Activated T-helper 1 cell treated with anti-CD3 and anti-CD28 coated beads, Interleukin-12 subunit alpha, Interleukin-12 subunit beta, Interleukin-2, Interleukin-4 antibody, amounts not matched to agents 30 ng/mL and 10 ng/mL and 1 ng/mL, durations not matched to agents 14 hours and 24 hours and 36 hours (primary cell): ENCODE measurements at places on chromosomes 16 and 17. TPM values are rescaled to one million over a fixed set of nuclear protein-coding genes. Genes with fewer than 3 reads are reported as not detected.

DNA sequence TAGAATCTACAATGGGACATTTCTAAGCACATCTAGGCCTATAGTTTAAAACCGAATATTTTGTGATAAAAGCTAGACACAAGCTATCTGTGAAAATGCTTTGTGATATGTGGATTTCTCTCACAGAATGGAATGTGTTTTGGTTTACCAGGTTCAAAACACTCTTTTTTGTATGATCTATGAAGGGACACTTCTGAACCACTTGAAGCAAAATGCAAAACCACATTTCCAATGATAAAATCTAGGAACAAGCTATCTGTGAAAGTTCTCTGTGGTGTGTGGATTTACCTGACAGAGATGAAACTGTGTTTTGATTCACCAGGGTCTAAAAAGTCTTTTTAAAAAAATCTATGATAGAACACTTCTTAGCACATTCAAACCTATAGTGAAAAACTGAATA lies 2192.4 kb downstream of the TP53TG3F start:
- no peaks in the 10 kb centered on the region for H3K4me1 ChIP-seq
- no peak for DNase-seq
- no peak overlapping the region for H3K27ac ChIP-seq
- no peaks in the 10 kb centered on the region for H3K27me3 ChIP-seq
- H3K36me3 ChIP-seq = no peaks in the 10 kb centered on the region

- H3K4me3 ChIP-seq = no peak overlapping the region
- DNase-seq = no peak
- no peak overlapping the region for H3K27ac ChIP-seq
- no peaks in the 10 kb centered on the region for H3K4me1 ChIP-seq
- H3K36me3 ChIP-seq = no peaks in the 10 kb centered on the region
- no peaks in the 10 kb centered on the region for H3K27me3 ChIP-seq
These were observed 138.6 kb downstream of the CDH11 start for GRCh38 chr16:64983231-64983630.

The ABCC11 gene
- not detected in 2 replicates for total RNA-seq

- peak; percentile 26 for DNase-seq
- H3K27ac ChIP-seq = peak overlapping the region; percentile 95
- peaks cover 41% of the 10 kb centered on the region for H3K36me3 ChIP-seq
- no peaks in the 10 kb centered on the region for H3K27me3 ChIP-seq
- peak overlapping the region; percentile 93 for H3K4me3 ChIP-seq
- H3K4me1 ChIP-seq = peaks cover 72% of the 10 kb centered on the region
These were observed 431 bp downstream of the SLFN11 start for GRCh38 chr17:35372846-35373533.

The NGFR gene
- 0.13 and 0.20 TPM in 2 replicates for total RNA-seq

The NLGN2 gene
- 2.3 and 2.7 TPM in 2 replicates for total RNA-seq

GRCh38 chr16:56423584-56424403 lies 1.6 kb downstream of the AMFR start:
- peak overlapping the region; percentile 85 for H3K27ac ChIP-seq
- H3K27me3 ChIP-seq = peaks cover 4% of the 10 kb centered on the region
- peaks cover 35% of the 10 kb centered on the region for H3K4me1 ChIP-seq
- H3K4me3 ChIP-seq = peak overlapping the region; percentile 98
- DNase-seq = no peak

GRCh38 chr16:88534638-88535190 lies 35.5 kb upstream of the ZC3H18 start:
- H3K36me3 ChIP-seq = peaks cover 3% of the 10 kb centered on the region
- peak overlapping the region; percentile 65 for H3K27ac ChIP-seq
- H3K4me3 ChIP-seq = peak overlapping the region; percentile 81
- no peaks in the 10 kb centered on the region for H3K27me3 ChIP-seq
- no peak for DNase-seq
- no peaks in the 10 kb centered on the region for H3K4me1 ChIP-seq

The SAMD14 gene
- total RNA-seq = 1.6 and 3.6 TPM in 2 replicates

The CEP112 gene
- total RNA-seq = 1.3 and 1.7 TPM in 2 replicates

The DRG2 gene
- total RNA-seq = 67.5 and 69.2 TPM in 2 replicates

DNA sequence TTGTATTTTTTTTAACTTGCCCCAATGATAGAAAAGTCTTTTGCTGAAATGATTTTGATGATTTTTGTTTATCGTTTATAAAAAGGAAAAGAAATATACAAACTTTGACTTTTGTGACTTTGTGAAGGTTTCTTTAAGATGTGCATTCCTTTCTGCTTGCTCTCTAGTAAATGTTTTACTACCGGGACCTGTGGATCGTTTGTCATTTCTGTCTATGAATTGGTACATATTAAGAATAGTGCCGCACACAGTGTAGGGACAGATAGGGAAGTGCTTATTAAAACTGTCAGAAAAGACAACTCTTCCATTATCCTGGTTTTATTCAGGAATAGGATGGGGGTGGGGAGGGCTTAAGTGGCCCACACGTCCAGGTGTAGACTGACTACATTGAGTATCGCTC lies 8.1 kb upstream of the PSMC5 start:
- H3K4me3 ChIP-seq = no peak overlapping the region
- H3K4me1 ChIP-seq = peaks cover 45% of the 10 kb centered on the region
- no peaks in the 10 kb centered on the region for H3K27me3 ChIP-seq
- no peak for DNase-seq
- peaks cover 75% of the 10 kb centered on the region for H3K36me3 ChIP-seq

- H3K4me1 ChIP-seq = no peaks in the 10 kb centered on the region
- H3K27me3 ChIP-seq = peaks cover 20% of the 10 kb centered on the region
- peak; percentile 39 for DNase-seq
- H3K4me3 ChIP-seq = peak within 1 kb of the TSS; percentile 53
- no peaks in the 10 kb centered on the region for H3K36me3 ChIP-seq
These were observed at the start of gene MYO15B for GRCh38 chr17:75587675-75588595. TSS of gene MYO15B (plus strand) at chr17:75587800. CDS start at chr17:75588058, 258 bp downstream.

- H3K27ac ChIP-seq = no peak overlapping the region
- no peak for DNase-seq
- no peak overlapping the region for H3K4me3 ChIP-seq
- H3K27me3 ChIP-seq = no peaks in the 10 kb centered on the region
These were observed 29.0 kb downstream of the FCSK start for GRCh38 chr16:70483426-70483825.

- H3K27ac ChIP-seq = peak within 1 kb of the TSS; percentile 54
- H3K4me3 ChIP-seq = peak within 1 kb of the TSS; percentile 85
- H3K27me3 ChIP-seq = no peaks in the 10 kb centered on the region
- peaks cover 14% of the 10 kb centered on the region for H3K36me3 ChIP-seq
- DNase-seq = no peak
These were observed at the start of gene ZNF768 for GRCh38 chr16:30526137-30526822. TSS of gene ZNF768 (minus strand) at chr16:30526566. CDS start at chr16:30526413, 153 bp downstream.

GRCh38 chr16:55499951-55500529 lies 8.8 kb upstream of the LPCAT2 start:
- no peaks in the 10 kb centered on the region for H3K36me3 ChIP-seq
- H3K27ac ChIP-seq = no peak overlapping the region
- peaks cover 2% of the 10 kb centered on the region for H3K27me3 ChIP-seq
- H3K4me3 ChIP-seq = peak overlapping the region; percentile 30
- H3K4me1 ChIP-seq = peaks cover 17% of the 10 kb centered on the region

The NPIPA3 gene
- 2.1 and 2.7 TPM in 2 replicates for total RNA-seq

The CD19 gene
- total RNA-seq = not detected in 2 replicates

DNA sequence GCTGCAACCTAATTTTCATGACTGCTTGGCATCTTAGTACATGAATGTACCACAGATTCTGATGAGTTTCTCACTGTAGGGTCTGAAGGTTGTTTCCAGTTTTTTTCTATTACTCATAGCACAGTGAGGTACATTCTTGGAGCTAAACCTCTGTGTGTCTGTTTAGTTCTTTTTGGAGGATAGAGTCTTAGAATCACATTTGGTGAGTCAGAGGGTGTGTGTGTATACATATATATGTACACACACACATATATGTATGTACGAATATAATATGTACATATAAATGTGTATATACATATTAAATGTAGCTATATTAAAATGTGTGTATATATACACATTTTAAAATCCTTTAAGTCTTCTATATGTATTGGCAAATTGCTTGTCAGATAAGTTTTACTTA lies 72.9 kb downstream of the NTN1 start:
- peaks cover 7% of the 10 kb centered on the region for H3K27me3 ChIP-seq
- H3K27ac ChIP-seq = no peak overlapping the region
- H3K4me3 ChIP-seq = no peak overlapping the region
- no peak for DNase-seq
- no peaks in the 10 kb centered on the region for H3K4me1 ChIP-seq
- H3K36me3 ChIP-seq = no peaks in the 10 kb centered on the region

The TMEM235 gene
- not detected in 2 replicates for total RNA-seq

The TOM1L1 gene
- total RNA-seq = 0.32 and 0.41 TPM in 2 replicates

- no peak for DNase-seq
- H3K27me3 ChIP-seq = no peaks in the 10 kb centered on the region
- H3K27ac ChIP-seq = no peak overlapping the region
- no peak overlapping the region for H3K4me3 ChIP-seq
- H3K4me1 ChIP-seq = no peaks in the 10 kb centered on the region
These were observed 143.7 kb upstream of the CDH5 start for GRCh38 chr16:66222756-66223155.

The SHPK gene
- total RNA-seq = 20.0 and 21.5 TPM in 2 replicates

The OR3A3 gene
- total RNA-seq = not detected in 2 replicates

GRCh38 chr16:57962756-57963155 lies 8.2 kb downstream of the CNGB1 start:
- no peaks in the 10 kb centered on the region for H3K36me3 ChIP-seq
- no peak overlapping the region for H3K27ac ChIP-seq
- DNase-seq = no peak
- H3K4me3 ChIP-seq = no peak overlapping the region
- H3K4me1 ChIP-seq = no peaks in the 10 kb centered on the region
- peaks cover 4% of the 10 kb centered on the region for H3K27me3 ChIP-seq

- H3K27ac ChIP-seq = peak within 1 kb of the TSS; percentile 100
- peaks cover 35% of the 10 kb centered on the region for H3K36me3 ChIP-seq
- peak within 1 kb of the TSS; percentile 100 for H3K4me3 ChIP-seq
- H3K4me1 ChIP-seq = peaks cover 52% of the 10 kb centered on the region
- peak; percentile 82 for DNase-seq
These were observed at the start of gene PFN1 for GRCh38 chr17:4948166-4948930. TSS of gene PFN1 (minus strand) at chr17:4948530. CDS start at chr17:4948394, 136 bp downstream.

GRCh38 chr17:71809537-71809936 lies 311.3 kb upstream of the SOX9 start:
- DNase-seq = no peak
- no peak overlapping the region for H3K4me3 ChIP-seq
- no peaks in the 10 kb centered on the region for H3K36me3 ChIP-seq
- no peaks in the 10 kb centered on the region for H3K27me3 ChIP-seq
- no peak overlapping the region for H3K27ac ChIP-seq
- H3K4me1 ChIP-seq = no peaks in the 10 kb centered on the region

The HOXB1 gene
- not detected in 2 replicates for total RNA-seq

The RAB26 gene
- total RNA-seq = 0.24 and 0.70 TPM in 2 replicates

- no peak overlapping the region for H3K27ac ChIP-seq
- H3K27me3 ChIP-seq = peaks cover 45% of the 10 kb centered on the region
- H3K4me3 ChIP-seq = peak overlapping the region; percentile 38
- peaks cover 13% of the 10 kb centered on the region for H3K4me1 ChIP-seq
- no peaks in the 10 kb centered on the region for H3K36me3 ChIP-seq
These were observed 2.3 kb upstream of the DPH1 start for GRCh38 chr17:2027528-2028233.

- H3K36me3 ChIP-seq = no peaks in the 10 kb centered on the region
- no peak overlapping the region for H3K27ac ChIP-seq
- H3K4me3 ChIP-seq = no peak overlapping the region
- H3K4me1 ChIP-seq = no peaks in the 10 kb centered on the region
- DNase-seq = no peak
- H3K27me3 ChIP-seq = no peaks in the 10 kb centered on the region
These were observed 196.1 kb downstream of the NTN1 start for GRCh38 chr17:9217151-9218056.

DNA sequence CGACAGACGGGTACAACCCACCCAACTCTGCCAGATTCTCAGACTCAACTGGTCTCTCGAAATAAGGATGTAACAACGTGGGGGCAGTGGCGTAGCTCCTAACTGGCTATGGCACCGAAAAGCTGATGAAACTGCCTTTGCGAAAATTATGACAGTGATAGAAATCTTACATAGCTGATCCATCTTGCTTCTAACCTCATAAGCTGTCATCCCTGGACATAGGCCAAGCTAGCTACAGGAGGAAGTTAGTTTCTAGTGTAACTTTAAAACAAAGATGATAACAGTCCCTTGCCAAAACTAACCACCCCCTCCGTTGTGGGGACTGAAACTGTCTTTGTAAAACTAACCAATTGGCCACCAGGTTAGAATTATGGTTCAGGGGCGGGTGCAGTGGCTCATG lies 220.1 kb downstream of the SLC39A11 start:
- H3K27ac ChIP-seq = no peak overlapping the region
- no peak overlapping the region for H3K4me3 ChIP-seq
- peaks cover 2% of the 10 kb centered on the region for H3K36me3 ChIP-seq

The AANAT gene
- not detected in 2 replicates for total RNA-seq

The CIBAR2 gene
- not detected in 2 replicates for total RNA-seq

- no peaks in the 10 kb centered on the region for H3K27me3 ChIP-seq
- peaks cover 19% of the 10 kb centered on the region for H3K4me1 ChIP-seq
- H3K4me3 ChIP-seq = no peak overlapping the region
- H3K27ac ChIP-seq = peak overlapping the region; percentile 18
These were observed 42.9 kb upstream of the IL21R start for GRCh38 chr16:27359051-27359450.

- H3K4me1 ChIP-seq = no peaks in the 10 kb centered on the region
- no peak for DNase-seq
- H3K27ac ChIP-seq = no peak overlapping the region
- no peaks in the 10 kb centered on the region for H3K27me3 ChIP-seq
- H3K4me3 ChIP-seq = no peak overlapping the region
These were observed 942.2 kb upstream of the CDH8 start for GRCh38 chr16:62978451-62978850.

- no peaks in the 10 kb centered on the region for H3K36me3 ChIP-seq
- H3K27me3 ChIP-seq = peaks cover 65% of the 10 kb centered on the region
- H3K27ac ChIP-seq = no peak overlapping the region
- no peak for DNase-seq
These were observed 438 bp downstream of the RTN4RL1 start for GRCh38 chr17:2024572-2025219.

DNA sequence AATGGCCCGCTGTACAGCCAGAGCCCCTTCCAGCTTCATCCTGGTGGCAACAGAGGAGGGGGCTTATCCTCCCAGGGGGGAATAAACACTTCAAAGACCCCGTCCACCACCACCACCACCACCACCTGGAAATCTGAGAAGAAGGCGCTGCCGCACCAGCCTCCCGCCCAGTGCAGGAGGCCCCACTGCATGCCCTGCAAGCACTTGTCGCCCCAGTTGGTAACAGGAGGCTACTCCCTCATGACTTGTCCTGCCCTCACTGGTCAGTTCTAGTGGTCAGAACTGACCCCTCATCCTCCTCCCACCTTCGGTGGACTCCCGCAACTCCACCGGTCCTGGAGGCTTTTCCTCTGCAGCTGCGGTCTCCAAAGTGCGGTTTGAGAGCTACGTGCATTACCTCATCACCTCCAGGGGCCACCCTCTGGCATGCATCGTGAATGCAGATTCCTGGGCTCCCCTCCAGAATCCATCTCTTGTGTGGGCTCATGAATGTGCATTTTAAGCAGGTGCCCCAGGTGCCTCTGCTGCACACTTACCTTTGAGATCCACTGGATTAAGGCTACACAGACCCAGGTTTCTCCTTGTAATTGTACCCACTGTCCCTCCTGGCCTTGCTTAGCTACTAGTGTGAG lies 71.8 kb downstream of the SRCIN1 start:
- no peak overlapping the region for H3K4me3 ChIP-seq
- no peak for DNase-seq
- H3K4me1 ChIP-seq = no peaks in the 10 kb centered on the region
- no peak overlapping the region for H3K27ac ChIP-seq
- H3K36me3 ChIP-seq = no peaks in the 10 kb centered on the region
- peaks cover 21% of the 10 kb centered on the region for H3K27me3 ChIP-seq

- DNase-seq = no peak
- no peak overlapping the region for H3K27ac ChIP-seq
- H3K27me3 ChIP-seq = no peaks in the 10 kb centered on the region
These were observed 28.7 kb downstream of the CALB2 start for GRCh38 chr16:71387045-71387871.

- no peak overlapping the region for H3K27ac ChIP-seq
- peaks cover 20% of the 10 kb centered on the region for H3K27me3 ChIP-seq
- no peaks in the 10 kb centered on the region for H3K4me1 ChIP-seq
- H3K36me3 ChIP-seq = no peaks in the 10 kb centered on the region
- no peak for DNase-seq
- no peak overlapping the region for H3K4me3 ChIP-seq
These were observed 24.4 kb upstream of the CRHR1 start for GRCh38 chr17:45759761-45760160.
